ENCODE measurements at places on chromosomes 5 and 9.

DNA sequence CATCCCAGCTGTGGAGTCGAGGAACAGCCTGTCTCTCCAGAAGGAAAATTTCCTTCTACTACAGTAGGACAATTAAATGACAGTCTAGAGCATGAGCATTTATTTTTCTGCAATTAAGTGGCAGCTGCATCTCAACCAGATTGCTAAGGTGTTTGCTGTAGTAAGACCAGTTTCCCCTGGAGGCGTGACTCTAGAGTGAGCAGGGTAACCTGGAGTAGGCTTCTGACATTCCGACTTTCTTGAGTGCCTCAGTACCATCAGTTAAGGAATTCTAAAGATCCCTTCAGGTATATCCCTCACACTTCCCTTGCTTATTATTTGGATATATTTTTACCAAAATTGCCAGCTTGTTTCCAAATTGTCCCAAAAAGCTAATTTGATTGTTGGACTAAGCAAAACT, 59.2 kb upstream of the IRX2 start:
- no peak for DNase-seq

DNA sequence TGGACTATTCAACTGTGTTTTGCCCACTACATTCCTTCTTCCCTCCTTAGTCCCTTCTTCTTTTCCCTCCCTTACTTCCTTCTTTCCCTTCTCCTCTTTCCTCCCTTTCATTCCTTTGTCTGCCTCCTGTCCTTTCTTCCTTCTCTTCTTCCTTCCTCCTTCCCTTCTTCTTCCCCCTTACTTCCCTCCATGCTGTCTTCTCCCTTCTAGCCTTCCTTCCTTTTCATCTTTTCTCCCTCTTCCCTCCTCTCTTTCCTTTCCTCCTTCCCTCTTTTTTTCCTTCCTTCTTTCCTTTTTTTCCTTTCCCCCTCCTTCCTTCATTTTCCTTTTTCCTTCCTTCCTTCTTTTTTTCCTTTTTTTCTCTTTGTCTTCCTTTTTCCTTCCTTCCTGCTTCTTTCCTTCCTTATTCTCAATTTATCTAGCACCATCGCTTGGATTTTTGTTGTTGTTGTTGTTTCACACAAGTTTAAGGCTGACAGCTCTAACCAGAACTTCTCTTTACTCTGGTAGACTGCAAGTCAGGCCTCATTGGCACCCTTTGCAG, 123.4 kb downstream of the CEMIP2 start:
- DNase-seq = no peak

DNA sequence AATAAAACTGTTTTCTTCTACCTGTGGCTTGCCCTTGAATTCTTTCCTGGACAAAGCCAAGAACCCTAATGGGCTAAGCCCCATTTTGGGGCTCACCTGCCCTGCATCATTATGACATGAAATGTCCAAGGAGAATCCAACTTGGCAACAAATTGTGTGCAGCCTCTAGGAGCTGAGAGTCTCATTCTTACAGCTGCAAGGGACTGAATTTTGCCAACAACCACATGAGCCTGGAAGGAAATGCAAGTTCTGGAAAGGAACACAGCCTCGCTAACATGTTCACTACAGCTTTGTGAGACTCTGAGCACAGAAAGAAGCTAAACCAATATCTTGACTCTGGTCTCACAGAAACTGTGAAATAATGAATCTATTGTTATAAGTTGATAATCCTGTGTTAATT, 94.8 kb upstream of the CDH12 start:
- DNase-seq = no peak

GRCh38 chr5:169697976-169698375, 60.9 kb downstream of the DOCK2 start:
- no peak for DNase-seq

GRCh38 chr5:6545770-6546690, 86.8 kb downstream of the NSUN2 start:
- no peak for DNase-seq

DNA sequence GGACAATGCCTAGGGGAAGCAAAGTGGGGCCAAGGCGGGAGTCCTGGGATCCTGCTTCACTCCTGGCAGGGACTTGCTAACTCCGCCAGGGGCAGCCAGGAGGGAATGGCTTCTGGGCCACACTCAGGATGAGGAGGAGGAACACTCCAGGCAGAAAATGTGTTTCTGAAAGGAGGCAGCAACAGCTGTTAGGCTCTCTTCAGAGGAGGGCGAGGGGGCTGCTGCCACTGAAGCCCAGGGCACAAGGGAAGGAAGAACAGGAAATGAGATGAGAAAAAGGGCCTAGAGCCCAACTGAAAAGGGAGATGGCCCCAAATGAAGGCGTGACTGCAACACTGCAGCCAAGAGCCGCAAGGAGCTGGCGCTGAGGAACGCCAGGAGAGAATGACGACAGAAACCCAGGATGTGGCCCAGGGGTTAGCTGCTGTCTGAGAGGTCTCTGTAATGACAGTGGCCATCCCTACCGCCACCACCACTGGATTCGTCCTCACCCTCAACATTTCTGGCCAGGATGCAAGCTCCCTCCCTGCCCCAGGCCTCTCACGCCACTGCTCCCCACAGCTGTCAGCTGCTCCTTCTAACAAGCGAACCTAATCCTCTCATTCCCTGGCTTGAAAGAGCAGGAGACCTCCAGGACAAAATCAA, 15.8 kb downstream of the PSMB7 start:
- no peak for DNase-seq

DNA sequence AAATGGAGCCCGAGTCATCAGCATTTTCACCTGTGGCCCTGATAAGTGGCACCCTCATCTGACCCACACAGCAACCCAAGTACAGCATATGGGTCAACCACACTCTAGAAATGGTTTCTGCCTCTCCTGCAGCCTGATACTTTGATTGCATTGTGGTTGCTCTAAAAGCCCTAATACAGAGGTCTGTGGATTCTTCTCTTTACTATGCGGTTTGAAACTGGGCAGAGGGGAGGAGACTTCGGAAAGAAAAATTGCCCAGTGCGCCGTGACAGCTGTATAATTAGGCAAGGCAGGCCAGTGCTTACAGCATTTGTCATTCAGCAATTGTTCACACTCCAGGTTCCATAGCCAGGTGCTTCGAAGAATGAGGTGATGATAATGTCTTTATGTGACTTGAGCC, 361.0 kb downstream of the NFIB start:
- no peak for DNase-seq

DNA sequence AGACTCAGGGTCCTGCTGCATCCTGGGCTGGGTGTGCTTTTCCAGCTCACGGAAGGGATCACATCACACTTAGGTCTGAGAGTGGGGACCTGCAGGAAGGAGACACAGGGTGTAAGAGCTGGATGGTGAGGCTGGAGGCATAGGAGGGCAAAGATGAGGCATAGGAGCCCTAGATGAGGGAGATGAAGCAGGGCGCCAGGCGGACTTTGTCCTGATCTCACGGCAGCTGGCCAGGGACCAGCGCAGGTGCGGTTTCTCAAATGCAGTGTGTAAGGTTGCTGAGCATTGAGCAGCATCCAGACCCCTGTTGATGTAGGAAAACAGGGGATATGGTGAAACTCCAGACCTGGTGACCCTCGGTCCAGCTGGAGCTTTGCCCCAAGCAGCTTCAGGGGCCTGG, 156.5 kb downstream of the PSAT1 start:
- DNase-seq = no peak

DNA sequence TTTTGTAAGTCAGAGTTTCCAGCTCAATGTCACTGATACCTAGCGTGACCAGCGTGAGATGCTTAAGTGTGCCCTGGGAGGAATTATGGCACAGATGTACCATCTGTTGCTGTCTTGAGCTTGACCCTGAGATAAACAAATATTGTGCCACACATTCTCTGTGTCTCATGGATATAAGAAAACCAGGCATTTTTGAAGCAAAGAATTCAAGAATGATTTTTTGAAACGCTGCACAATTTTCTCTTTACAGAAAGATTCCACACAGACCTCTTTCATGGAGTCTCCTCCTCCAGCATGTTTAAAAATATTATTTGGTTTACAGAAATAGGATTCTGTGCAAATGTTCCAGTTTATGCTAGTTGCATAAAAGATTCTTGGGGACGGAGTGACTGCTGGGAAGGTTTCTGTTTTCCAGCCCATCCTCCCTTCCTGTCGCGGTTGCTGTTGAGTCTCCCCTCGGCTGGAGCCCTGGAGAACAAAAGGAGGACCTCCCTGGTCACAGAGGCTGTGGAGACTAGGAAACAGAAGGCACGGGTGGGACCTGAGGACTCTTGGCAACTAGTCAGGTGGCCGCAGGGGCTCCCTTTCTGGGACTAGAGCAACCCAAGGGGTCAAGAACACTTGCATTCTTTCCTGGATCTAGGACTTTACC, 120.8 kb downstream of the RASGRF2 start:
- no peak for DNase-seq

GRCh38 chr5:160543395-160543794, 121.7 kb downstream of the PTTG1 start:
- no peak for DNase-seq

DNA sequence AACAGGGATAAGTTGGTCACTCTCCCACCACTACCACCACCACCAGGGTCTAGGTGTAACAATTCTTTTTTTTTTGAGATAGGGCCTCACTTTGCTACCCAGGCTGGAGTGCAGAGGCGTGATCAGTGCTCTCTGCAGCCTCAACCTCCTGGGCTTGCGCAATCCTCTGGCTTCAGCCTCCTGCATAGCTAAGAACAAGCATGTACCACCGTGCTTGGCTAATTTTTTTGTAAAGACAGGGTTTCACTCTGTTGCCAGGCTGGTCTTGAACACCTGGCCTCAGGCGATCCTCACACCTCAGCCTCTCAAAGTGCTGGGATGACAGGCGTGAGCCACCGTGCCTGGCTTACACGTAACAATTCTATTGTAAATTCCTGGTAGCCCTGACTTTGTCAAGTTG, 27.5 kb downstream of the CORO2A start:
- no peak for DNase-seq

- DNase-seq = no peak
Observed at GRCh38 chr5:158928404-158928803, 171.3 kb downstream of the EBF1 start.

DNA sequence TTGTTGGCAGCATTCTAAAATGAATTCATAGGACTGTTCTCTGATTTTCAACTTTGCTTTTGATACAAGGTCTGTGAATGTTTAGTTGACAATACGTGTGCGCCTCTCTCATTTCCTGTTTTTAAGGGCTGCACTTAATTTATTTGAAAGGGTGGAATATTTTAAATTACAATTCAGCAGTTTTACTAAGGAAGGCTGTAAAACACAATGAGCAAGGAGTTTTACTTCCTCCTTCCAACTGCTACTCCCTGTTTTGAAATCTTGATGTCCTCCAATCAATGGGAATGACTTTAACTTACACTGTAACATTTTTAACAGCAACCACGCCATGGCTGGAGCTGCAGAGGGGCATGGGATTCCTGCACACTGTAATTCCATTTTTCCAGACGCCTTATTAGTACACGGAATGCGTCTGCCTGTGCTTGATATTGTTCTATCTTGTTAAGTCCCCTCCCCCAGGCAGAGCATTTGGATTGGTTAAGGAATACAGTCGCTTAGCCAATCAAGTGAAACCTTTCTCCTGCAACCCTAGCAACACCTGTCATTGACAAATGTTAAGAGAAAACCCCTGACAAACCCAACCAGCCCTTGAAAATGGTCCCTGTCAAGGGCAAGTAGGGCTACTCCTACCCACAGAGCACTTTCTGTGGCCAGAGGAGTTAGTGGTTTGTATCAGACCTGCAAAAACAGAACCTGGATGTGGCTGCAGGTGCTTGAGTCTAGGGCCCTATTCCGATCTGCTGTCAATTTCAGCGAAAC, 12.5 kb upstream of the ZSWIM6 start:
- no peak for DNase-seq

DNA sequence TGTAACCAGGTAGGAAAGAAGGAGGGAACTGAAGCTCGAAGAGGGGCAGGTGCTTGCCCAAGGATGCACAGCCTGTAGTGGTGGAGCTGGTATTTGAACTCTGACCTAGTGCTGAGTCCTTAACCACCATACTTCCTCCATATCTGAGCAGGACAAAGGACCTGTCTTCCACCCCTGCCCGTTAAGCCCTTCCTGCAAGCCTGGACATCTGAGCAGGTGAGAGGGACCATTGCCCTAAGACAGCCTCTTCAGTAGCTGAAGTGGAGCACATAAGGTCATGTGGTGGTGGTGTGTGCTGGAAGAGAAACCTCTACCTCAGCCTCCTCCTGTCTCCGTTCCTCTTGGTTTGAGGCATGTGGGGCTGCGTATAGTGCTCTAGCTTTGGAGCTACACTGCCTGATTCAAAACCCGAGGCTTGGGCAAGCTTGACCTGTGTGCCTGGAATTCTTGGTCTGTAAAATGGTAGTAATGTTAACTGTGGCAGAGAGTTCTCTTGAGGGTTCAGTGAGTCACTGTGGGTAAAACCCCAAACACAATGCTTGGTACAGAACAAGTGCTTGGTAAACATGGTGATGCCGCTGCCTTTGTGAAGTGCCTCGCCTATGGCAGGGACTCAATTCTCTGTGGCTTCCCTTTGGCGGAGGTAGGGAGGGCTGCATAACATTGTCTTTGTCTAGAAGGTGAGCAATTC, 7.4 kb downstream of the GALNT10 start:
- DNase-seq = no peak

GRCh38 chr5:96066386-96066719, 104.7 kb upstream of the ELL2 start:
- no peak for DNase-seq

DNA sequence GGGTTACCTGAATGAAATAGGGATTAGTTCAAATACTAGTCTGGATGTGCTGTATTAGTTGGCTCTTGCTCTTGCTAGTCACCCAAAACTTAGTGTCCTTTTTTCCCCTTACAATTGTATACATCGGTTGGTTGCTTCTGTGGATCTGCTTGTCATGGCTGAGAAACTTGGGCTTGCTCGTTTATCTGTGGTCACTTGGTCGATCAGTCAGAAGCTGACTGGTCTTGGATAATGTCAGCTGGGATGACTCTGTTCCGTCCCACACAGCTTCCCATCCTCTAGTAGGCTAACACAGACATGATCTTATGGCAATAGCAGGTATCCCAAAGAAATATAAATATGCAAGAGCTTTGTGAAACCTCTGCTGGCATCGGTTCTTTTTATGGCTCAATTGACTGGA, 807.4 kb downstream of the MAT2B start:
- DNase-seq = no peak

GRCh38 chr5:129616517-129616916, 131.4 kb upstream of the MINAR2 start:
- no peak for DNase-seq

GRCh38 chr9:96084331-96084734, 208.8 kb downstream of the ERCC6L2 start:
- DNase-seq = no peak

- DNase-seq = no peak
Observed at GRCh38 chr9:38415856-38416255, 8.4 kb downstream of the IGFBPL1 start.

DNA sequence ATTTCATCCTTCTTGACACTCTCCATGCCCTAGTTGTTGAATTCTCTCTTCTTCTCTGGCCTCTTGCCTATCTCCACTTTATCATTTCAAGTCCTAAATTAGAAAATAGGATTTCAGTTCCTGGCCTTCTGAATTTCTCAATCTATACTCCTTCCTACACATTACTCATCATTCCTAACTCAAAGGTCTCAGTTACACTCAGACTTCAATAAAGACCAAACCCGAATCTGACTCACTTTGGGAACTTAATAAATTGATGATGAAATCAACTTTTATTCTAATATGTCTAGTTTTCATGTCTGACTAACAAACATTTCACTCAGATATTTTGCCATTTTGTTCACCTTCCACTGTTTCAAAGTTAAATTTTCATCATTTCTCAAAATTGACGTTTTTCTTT, 113.6 kb upstream of the TSLP start:
- no peak for DNase-seq
